HCT116 (cell line): ENCODE measurements at places on chromosomes 5 and 9.

DNA sequence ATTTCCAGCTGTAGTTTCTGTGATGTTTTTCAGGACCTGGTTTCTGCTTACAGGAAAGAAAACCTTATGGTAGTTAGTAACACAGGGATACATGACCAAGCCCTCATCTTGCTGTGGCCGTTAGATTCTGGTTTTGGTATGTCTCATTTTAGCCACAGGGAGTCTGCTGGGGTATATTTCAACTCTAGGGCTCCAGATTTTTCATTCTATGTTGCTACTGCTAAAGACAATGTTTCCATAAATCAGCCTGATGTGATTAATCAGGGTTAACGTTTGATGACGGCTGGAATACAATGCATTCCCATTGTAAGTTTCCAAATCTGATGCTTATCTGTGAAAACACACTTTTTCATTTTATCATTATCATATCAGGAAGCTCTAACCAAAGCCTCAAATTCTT is 48.2 kb downstream of the P4HA2 start:
- DNase-seq = no peak

GRCh38 chr9:111016426-111017045 is 21.7 kb downstream of the LPAR1 start:
- no peak for DNase-seq

DNA sequence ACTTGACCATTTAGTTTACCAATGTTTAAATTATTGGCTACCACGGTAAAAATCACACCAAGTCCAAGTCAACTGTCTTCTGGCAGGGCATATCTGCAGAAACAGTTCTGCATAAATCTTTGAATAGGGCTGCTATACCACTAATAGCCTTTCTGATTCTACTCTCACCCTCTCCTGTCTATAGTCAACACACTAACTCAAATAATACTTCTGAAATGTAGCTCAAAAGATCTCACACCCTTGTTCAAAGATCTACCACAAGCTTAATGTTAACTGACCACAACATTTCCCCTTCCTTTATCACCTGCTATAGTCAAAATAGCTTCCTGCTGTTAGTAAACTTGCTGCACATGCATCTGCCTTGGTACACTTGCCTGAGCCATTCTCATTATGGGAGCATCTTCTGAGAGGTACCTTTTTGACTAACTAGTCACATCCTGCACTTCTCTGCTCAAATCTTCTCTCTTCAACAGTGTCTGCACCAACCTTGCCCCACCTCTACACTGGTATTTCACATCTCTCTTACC is 319.4 kb downstream of the CDH10 start:
- DNase-seq = no peak

- DNase-seq = no peak
Measured at GRCh38 chr5:53820802-53821171, 260.3 kb downstream of the NDUFS4 start.

DNA sequence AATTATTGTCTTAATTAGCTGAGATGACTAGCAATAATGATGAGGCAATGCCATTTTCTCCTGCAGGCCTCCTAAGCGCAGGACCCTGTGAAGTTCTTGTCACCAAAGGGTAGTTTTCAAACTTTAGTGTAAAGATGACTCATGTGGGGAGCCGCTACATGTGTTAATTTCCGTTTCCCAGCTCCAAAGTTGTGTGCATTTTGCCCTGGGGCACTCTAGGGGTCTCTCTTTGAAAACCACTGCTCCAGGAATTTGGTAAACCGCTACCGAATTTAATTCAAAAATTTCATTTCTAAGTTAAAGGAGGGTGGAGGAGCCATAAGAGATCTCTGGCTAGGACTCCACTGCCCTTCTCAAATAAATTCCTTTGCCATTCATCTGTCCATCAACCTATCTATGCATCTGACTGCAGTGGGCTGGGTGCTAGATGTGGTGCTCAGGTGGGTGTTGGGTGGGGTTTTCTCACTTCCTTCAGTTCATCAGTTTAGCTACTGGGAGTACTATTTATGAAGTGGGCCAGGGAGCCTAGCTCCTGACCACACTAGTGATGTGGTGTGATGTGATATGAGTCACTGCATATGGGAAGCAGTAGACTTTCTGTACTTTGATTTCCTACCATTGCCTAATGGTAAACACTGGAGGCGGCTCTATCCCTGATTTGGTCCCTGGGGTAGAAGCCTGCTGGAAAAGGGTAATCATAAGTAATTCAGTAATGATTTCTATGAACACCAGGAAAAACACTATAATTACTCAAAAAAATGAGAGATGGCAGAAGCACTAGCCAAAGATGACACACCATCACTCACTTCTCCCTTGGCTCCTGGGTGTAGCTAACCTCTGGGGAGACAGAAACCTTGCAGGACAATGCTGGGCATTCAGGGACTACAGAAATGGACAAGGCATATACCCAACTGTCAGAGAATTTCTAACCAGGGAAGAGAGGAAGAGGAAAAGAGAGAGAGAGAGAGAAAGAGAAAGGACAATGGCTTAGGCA is 4.0 kb upstream of the ZSWIM6 start:
- DNase-seq = no peak
